Body of pancreas (tissue), 4 donors: ENCODE measurements at places on chromosomes 1 and 21. TPM values are rescaled to one million over a fixed set of nuclear protein-coding genes. Genes with fewer than 3 reads are reported as not detected.

DNA sequence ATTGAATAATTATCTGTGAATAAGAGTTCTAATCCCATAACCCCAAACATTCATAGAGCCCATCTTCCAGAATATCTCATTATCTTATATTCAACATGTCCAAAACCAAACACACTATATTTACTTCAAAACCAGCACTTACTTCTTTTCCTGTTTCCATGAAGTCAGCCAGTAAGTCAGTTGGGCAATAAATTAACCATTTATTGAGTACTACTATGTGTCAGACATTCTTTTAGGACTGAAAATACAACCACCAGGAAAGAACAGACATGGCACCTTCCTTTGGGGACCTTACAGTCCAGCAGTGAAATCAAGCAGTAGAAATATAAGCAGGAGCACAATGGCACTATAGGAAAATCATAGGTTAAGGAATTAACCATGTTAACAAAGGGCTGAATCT lies 8.8 kb downstream of the AK5 start:
- no peak overlapping the region for H3K27ac ChIP-seq
- H3K4me3 ChIP-seq = no peak overlapping the region
- H3K27me3 ChIP-seq = no peaks in the 10 kb centered on the region
- DNase-seq = no peak
- no peaks in the 10 kb centered on the region for H3K36me3 ChIP-seq
- H3K4me1 ChIP-seq = no peaks in the 10 kb centered on the region

GRCh38 chr1:101849356-101849755 lies 147.4 kb downstream of the OLFM3 start:
- no peak for DNase-seq
- no peak overlapping the region for H3K4me3 ChIP-seq
- H3K27ac ChIP-seq = no peak overlapping the region
- no peaks in the 10 kb centered on the region for H3K36me3 ChIP-seq

DNA sequence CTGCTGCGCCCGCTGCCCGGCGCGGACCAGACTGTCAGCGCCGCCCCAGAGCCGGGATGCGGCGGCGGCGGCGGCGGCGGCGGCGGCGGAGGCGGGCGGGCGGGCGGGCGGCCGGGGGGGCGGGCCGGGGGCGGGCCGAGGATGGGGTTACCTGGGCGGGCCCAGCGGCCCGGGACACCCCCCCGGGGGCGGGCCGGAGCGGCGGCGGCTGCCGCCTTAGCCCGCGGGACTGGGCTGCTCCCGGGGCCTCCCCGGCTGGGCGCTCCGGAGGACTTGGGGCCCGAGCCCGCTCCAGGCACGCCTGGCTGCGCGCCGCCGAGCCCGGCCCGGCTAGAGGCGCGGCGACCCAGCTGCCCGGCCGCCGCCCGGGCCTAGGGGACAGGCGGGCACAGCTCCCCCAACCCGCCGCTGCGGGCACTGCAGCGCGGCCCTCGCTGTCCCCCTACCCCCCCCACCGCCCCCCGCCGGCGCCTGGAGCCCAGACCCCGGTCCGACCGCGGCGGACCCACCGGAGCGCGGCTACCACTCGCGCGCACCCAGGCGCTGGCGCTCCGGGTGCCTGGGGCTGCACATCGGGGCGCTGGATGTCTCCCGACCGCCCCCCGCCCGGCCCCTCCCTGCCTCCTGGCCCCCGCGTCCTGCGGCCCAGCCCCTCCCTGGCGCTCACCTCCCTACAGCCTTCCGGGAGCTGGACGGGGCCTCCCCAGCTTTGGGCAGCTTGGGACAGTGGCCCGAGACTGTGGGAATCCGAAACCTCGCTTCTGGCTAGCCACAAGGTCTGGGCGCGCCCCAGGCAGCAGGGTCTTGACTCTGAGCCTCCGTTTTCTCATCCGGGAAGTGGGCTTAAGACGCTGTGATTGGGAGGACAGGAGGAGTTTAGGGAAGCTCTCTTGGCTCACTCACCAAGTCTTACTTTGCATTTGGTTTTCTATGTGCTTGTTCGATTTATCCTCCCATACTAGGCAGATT lies at the start of gene WNT4:
Gene WNT4 (minus strand): TSS at position 33 of the 969 bp plus-strand sequence. CDS start 175 bp downstream, outside the sequence.
- H3K27ac ChIP-seq = peak within 1 kb of the TSS; percentile 40
- no peak within 1 kb of the TSS for H3K4me3 ChIP-seq
- no peaks in the 10 kb centered on the region for H3K36me3 ChIP-seq
- H3K27me3 ChIP-seq = no peaks in the 10 kb centered on the region
- H3K4me1 ChIP-seq = peaks cover 18% of the 10 kb centered on the region

- peaks cover 10% of the 10 kb centered on the region for H3K36me3 ChIP-seq
- H3K4me3 ChIP-seq = no peak overlapping the region
- H3K4me1 ChIP-seq = peaks cover 21% of the 10 kb centered on the region
- H3K27me3 ChIP-seq = no peaks in the 10 kb centered on the region
- peak; percentile 62 for DNase-seq
These were observed 1.3 kb downstream of the RIT1 start for GRCh38 chr1:155909894-155910293.

DNA sequence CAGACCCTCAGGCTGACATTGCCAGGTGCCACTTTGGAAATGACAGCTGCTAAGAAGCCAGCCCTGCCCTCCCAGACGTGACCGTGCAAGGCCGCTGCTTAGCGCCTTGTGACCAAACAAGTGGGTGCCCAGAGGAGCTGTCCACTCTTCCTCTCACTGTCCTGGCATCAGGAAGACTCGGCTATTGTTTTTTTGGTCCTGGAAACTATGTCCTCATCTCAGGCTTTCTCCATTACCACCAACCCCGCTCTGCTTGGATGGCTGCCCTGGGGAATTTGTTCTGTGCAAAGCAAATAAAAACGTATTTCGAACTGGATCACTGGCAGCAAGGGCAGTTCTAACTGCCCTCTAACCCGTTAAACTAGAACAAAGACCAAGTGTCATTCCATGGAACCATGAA lies 13.7 kb upstream of the TENT5C start:
- H3K4me1 ChIP-seq = peaks cover 51% of the 10 kb centered on the region
- DNase-seq = peak; percentile 77
- H3K36me3 ChIP-seq = no peaks in the 10 kb centered on the region
- H3K27me3 ChIP-seq = no peaks in the 10 kb centered on the region

DNA sequence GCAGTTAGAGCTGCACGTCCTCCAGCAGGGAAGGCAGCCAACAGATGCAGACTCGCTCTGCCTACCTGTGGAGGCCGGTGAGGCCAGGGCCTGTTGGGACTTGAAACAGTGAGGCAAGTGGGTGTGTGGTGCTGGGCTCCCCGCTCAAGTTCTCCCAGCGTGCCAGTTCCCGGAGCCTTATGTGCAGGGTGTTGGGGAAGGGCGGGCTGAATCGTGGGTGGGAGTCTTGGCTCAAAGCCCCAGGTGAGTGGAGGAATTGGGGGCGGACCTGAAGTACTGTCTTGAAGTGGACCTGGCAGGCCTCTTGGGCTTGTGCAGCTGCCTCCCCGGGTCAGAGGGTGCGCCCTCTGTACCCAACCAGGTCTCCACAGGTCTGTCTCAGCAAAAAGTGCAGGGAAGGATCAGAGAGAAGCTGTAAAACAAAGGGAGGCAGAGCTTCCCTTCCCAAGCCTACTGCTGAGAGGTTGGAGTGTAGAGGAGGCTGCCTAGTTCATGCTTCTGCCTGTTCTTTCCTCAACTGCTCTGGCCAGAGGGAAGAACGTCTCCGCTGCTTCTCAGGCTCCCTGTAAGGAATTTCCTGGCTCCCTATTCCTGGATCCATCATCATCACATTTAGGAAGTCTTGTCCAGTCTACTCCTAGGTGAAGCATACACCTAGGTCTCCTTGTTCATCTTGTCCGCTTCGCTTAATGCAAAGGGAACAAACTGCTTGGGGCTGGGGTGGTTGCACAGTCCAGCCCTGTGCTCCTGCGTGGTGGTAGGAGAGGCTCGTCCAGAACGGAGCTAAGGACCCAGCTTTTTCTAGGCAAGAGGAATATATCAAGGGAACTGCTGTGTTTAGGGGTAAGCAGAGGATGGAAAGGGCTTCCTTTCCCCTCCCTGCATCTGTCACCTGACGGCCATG lies 14.9 kb downstream of the UTP11 start:
- DNase-seq = no peak
- H3K27me3 ChIP-seq = no peaks in the 10 kb centered on the region
- H3K4me1 ChIP-seq = peaks cover 31% of the 10 kb centered on the region
- H3K4me3 ChIP-seq = no peak overlapping the region
- H3K36me3 ChIP-seq = no peaks in the 10 kb centered on the region
- H3K27ac ChIP-seq = no peak overlapping the region

OLFML2B gene
- total RNA-seq = 4.9 TPM

SYTL1 gene
- total RNA-seq = 129 TPM
